ENCODE measurements at places on chromosomes 13 and 19.

DNA sequence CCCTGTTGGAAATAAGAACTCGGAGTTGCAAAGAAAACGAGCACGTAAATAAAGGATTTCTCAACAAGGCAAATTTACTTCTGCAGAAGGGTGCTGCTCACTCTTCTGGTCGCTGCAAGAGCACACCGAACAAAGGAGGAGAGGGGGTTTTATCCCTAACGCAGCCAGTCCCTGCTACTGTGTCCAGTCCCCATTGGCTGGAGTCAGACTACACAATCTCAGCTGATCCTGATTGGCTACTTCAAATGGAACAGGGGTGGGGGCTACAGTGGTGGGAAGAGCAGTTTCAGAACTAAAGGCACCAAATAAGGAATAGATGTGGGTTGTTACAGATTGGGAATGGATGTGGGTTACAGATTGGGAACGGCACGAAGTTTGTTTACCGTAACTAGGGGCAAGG is 63.9 kb upstream of the MCF2L start:
- DNase-seq: no peak

GRCh38 chr19:35142606-35143230 is 337 bp upstream of the FXYD7 start:
- DNase-seq: peak; percentile 58

- no peak for DNase-seq
Observed at GRCh38 chr13:52070929-52071523, 46.5 kb downstream of the UTP14C start.

GRCh38 chr19:11201791-11202190 is 4.4 kb upstream of the KANK2 start:
- no peak for DNase-seq

GRCh38 chr13:39893808-39894207 is 238.3 kb downstream of the COG6 start:
- no peak for DNase-seq

GRCh38 chr19:39296906-39297305 is 699 bp downstream of the IFNL1 start:
- no peak for DNase-seq

GRCh38 chr13:103140001-103140671 is 73.9 kb upstream of the SLC10A2 start:
- peak; percentile 24 for DNase-seq

- DNase-seq: no peak
Observed at GRCh38 chr13:45696610-45697226, 5.4 kb upstream of the CBY2 start.

DNA sequence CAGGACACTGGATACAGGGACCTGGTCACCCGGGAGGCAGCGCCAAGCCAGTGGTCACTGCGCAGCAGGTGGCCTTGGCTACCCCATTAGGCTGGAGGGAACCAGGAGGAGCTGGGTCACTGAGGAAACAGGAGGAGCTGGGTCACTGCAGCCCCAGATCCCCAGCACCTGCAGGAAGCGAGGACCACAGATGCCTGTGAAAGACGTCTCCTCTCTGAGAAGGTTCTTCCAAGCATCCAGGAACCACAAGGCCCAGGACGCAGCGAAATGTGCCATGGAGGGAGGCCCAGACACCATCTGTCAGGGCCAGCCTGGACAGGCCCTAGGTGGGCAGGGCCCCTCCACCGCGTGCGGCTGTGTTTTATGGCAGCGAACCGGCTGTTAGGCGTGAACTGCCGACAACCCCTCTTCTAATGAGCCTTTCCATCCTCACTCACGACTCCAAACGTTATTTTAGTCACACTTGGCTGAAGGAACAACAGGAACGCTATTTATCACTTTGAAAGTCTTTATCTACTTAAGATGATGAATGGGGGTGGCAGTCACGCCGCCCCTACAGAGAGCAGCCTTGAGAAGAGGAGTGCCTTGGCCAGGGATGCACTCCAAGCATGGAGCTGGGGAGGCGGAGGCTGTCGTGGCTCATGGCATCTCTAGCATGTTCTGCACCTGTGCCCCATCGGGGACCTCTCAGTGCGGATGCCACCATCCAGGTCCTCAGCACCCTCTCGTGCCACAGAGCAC is 53.3 kb downstream of the CEBPG start:
- DNase-seq: no peak

GRCh38 chr19:30170495-30171137 is 201.6 kb upstream of the ZNF536 start:
- no peak for DNase-seq

GRCh38 chr13:52449331-52450011 is 963 bp downstream of the VPS36 start:
- no peak for DNase-seq

- no peak for DNase-seq
Observed at GRCh38 chr19:45569619-45570421, 14.8 kb downstream of the OPA3 start.

- DNase-seq: no peak
Observed at GRCh38 chr13:60572003-60572798, 175.2 kb downstream of the TDRD3 start.

DNA sequence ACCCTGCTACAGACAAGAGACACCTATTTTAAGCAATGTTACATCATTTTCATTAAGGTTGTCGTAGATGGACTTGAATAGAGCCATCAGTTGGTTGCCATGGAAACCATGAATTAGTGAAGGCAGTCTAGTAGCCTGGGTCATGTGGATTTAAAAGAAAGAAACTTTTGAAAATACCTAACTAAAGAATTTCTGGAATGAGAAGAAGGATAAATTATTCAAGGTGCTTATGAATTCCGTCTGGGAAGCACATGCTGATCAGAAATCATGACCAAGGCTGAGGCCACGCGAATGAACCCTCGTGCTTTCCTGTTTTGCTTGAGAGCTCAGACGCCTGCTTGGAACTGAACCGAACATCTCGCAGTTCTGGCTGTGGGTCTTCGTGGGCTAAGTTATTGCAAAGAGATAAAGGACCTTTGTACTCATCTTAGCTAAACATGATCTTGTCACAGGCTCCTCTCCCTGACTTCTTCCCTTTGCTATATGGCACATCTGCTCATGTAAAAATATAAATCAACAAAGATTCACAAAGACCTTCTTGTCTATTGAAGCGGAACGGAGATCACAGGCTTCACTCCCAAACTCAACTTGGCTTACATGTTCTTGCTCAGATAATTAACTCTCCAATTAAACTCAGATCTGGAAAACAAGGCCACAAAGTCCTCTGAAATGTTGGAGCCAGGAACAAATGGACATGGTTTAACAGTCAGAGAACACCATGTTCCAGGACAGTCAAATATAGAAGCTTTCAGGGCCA is 140.2 kb downstream of the NUFIP1 start:
- no peak for DNase-seq
